Endothelial cell (in vitro differentiated cells): ENCODE measurements at places on chromosomes 4 and X.

GRCh38 chrX:69232945-69233344, 67.7 kb upstream of the PJA1 start:
- DNase-seq: no peak

DNA sequence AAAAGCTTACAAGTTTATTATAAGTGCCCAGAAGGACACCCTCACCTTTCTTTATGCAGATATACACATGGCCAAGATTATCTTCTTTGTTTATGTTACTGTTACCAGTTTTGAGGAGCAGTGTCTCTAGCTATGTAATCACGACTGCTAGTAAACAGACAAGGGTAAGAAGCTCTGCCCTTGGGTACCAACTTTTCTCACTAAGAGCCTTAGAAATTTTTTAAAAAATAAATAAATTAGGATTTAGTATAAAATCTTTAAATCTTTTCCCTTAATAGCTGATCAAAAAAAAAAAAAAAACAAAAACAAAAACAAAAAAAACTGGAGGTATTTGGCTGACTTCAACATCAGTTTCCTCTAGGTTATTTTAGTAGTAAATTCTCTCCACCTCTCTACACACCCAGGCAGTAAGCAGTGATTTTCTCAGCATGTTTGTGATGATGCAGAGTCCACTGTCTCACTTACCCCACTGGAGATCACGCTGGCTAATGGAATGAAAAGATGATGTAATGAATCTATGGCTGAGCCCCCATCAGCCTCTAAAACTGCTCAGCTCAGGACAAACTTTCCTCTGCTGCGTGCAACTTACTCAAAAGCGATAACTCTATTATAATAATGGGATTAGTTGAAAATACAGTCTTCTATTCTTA, 125.9 kb downstream of the FRYL start:
- DNase-seq: no peak

DNA sequence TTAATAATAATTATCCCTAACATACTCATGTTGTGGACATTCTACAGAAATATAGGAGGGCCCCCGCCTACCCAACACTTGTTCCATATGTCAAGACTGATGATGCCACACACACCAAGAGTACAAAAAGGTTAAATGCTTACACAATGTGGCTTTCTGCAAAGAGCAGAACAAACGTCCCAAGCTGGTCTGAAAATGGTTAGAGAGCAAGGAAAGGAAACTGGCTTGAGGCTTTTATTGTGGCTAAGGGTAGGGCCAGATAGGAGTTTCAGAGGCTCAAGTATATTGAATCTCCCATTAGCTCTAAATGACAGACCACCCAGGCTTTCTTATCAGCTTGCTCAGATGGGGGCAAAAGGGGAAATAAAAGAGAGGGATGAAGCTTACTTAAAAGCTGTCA, 134.1 kb upstream of the C1QTNF7 start:
- DNase-seq: no peak

GRCh38 chr4:76943129-76943620, 6.4 kb upstream of the SEPTIN11 start:
- no peak for DNase-seq

- DNase-seq: no peak
These were observed 27.6 kb downstream of the TBC1D14 start for GRCh38 chr4:6937201-6937600.
